ENCODE measurements at places on chromosomes 16 and 17. TPM values are rescaled to one million over a fixed set of nuclear protein-coding genes. Genes with fewer than 3 reads are reported as not detected.
A peak's percentile ranks its signal among the peaks of the same experiment; 100 is the strongest.

GRCh38 chr17:30225112-30225511 lies 10.4 kb downstream of the SLC6A4 start:
- peak; percentile 4 for DNase-seq

GRCh38 chr16:83305092-83305491 lies 502.7 kb upstream of the HSBP1 start:
- DNase-seq, result no peak

Gene HOXB9
- 0.24 TPM for total RNA-seq

GRCh38 chr16:72800524-72801161 lies 247.3 kb downstream of the ZFHX3 start:
- DNase-seq, result no peak

- DNase-seq, result no peak
Measured at GRCh38 chr16:85082173-85083050, 29.9 kb downstream of the CIBAR2 start.

- DNase-seq, result no peak
Measured at GRCh38 chr16:27676839-27677238, 126.9 kb downstream of the KATNIP start.

Gene AGRP
- total RNA-seq, result not detected

Gene CMTM2
- 0.38 TPM for total RNA-seq

Gene TBC1D3H
- total RNA-seq, result not detected

GRCh38 chr16:83196796-83197195 lies 570.0 kb downstream of the CDH13 start:
- no peak for DNase-seq

GRCh38 chr17:80970044-80970761 lies 21.4 kb upstream of the CHMP6 start:
- no peak for DNase-seq

Gene CACNG1
- not detected for total RNA-seq

GRCh38 chr17:46796524-46796923 lies 22.0 kb downstream of the WNT3 start:
- no peak for DNase-seq

- no peak for DNase-seq
Measured at GRCh38 chr17:78498848-78499247, 78.3 kb downstream of the DNAH17 start.

GRCh38 chr17:14427900-14428647 lies 127.2 kb downstream of the HS3ST3B1 start:
- no peak for DNase-seq

DNA sequence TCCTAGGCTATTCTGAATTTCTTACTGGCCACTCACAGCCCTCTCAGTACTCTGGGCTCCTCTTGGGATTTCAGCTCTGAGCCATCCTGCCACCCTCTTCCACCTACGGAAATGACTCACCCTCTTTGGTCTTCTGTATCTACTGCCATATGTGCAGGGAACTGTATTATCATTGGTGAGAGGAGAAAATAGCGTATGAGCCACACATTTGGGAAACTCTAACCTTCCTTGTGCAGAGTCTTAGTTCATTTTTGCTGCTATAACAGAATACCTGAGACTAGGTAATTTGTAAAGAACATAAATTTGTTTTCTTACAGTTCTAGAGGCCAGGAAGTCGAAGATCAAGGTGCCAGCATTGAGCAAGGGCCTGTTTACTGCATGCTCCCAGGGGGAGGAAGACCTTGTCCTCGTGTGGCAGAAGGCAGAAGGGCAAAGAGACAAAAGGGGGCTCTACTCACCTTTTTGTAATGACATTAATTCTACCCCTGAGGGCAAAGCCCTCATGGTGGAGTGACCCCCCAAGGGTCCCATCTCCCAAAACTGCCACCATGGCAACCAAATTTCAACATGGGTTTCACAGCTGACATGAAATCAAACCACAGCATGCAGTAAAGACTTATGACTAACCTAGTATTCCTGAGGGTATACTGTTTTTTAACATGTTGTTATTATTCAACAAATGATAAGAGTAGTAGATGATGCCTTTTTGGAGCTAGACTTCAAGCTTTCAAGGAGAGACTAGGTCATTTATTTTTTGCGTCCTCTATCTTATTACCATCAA lies 191.8 kb downstream of the PRKCA start:
- DNase-seq, result no peak

Gene SPATA22
- 0.24 TPM for total RNA-seq

DNA sequence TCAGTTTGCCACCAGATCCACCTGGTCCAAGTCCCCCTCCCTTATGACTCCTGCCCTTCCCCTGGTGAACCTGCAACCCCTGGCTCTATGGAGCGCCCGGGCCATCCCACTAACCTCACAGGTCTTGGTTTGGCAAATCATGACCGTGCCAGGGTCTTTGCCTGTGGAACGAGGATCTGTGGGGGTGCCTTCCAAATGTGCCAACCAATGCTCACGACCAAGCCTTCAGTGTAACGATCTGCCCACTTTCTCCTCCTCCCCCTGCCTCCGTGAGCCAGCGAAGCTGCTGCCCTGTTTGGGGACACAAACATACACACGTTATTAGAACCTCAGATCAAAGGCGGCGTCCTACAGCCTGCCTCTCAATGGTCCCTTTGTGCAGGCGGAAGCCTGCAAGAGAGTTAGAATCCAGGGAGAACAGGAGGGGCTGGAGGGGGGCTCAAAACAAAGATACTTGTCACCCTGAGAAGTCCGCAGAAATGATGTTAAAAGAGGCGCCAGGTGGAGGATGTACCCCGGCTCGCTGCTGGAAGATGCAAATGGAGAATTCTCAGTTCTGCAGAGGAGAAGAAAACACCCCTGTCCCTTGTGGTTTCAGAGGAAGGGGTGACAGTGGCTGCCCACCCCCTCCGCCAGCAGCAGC lies 9.0 kb upstream of the NKD1 start:
- no peak for DNase-seq

Gene ZP2
- total RNA-seq, result not detected

- no peak for DNase-seq
Measured at GRCh38 chr17:45111850-45112249, 20.5 kb downstream of the PLCD3 start.

- DNase-seq, result no peak
Measured at GRCh38 chr17:18961634-18962493, 9.9 kb downstream of the SLC5A10 start.

Gene FOXJ1
- total RNA-seq, result not detected

Gene HEXD
- total RNA-seq, result 10.0 TPM

DNA sequence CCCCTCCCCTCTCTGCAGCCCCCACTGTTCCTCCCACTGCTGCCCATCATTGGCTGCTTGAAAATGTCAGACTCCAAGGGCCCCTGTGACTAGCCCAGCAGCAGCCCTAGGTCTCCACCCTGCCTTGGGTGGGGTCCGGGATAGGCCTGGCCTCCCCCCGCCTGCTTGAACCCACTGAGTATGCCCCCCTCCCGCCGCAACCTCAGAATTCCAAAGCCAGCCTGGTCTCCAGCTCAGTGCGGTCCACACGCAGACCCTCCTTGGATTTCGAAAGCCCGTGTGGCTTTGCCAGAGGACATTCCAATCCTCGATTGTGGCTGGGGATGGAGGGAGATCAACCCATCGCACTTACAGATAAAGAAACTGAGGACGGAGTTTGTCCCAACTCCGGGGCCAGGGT lies 6.4 kb downstream of the DPEP1 start:
- DNase-seq, result no peak

- DNase-seq, result no peak
Measured at GRCh38 chr17:4610162-4610561, 25.8 kb downstream of the SMTNL2 start.

DNA sequence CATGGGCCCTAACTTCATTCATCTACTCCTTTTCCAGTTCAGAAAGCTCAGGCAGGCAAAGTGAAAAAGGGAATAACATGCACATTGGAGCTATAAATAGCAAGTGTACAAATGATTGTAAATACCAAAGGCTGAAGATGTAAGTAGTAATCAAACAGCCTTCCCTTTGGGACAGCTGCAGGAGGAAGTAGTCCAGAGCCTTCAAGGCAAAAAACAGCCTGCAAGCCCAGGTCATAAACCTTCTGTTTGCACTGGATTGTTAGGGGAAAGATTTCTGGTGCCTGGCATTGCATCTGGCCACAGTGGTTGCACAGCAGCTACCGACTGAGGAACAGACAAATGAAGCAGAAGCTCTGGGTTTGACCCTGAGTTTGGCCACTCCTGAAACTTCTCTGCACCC lies 98.6 kb upstream of the PMFBP1 start:
- no peak for DNase-seq

DNA sequence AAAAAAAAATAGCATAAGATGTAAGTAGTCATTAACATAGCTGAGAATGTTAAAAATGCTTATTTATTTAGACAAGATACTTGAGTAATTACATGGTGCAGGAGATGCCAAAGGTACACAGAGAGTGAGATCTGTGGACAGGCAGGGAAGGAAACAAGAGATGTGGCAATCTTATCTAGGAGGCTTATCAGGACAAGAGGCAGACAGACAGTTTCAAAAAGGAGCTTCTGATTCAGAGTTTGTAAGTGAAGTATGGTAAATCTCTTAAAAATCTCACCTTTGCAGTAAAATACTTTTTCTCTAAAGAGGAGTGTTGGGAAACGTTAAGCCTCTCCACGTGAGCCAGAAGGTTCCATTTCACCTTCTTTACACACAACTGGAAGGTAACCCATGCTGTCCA lies 19.9 kb upstream of the GHDC start:
- no peak for DNase-seq

GRCh38 chr17:869086-869485 lies 86.9 kb downstream of the MRM3 start:
- DNase-seq, result peak; percentile 93

Gene TBC1D3E
- total RNA-seq, result not detected

Gene SNX20
- 1.8 TPM for total RNA-seq

All from posterior vena cava (tissue), 2 donors.